ENCODE measurements at places on chromosomes 11 and 22.

DNA sequence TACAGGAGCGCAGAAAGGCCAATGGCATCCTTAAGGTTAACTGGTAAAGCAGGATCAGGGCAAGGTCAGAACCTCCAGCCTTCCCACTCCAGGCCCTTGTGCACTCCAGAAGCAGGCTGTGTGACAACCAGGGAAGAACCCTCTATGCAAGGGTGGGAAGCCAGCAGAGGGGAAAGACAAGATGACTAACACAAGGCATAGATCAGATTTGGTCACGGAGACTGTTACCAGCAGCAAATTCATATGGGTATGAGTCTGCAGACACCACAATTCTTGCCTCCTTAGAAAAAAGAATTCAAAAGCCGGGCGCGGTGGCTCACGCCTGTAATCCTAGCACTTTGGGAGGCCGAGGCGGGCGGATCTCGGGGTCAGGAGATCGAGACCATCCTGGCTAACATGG, 39.8 kb upstream of the MTNR1B start:
- no peak overlapping the region for H3K4me3 ChIP-seq
- DNase-seq, result no peak
- H3K4me1 ChIP-seq, result no peaks in the 10 kb centered on the region
- H3K27ac ChIP-seq, result no peak overlapping the region
- H3K27me3 ChIP-seq, result no peaks in the 10 kb centered on the region

- no peak overlapping the region for H3K27ac ChIP-seq
- no peaks in the 10 kb centered on the region for H3K27me3 ChIP-seq
- DNase-seq, result no peak
- no peaks in the 10 kb centered on the region for H3K36me3 ChIP-seq
- no peak overlapping the region for H3K4me3 ChIP-seq
Observed at GRCh38 chr11:97430877-97431276, 1041.1 kb downstream of the JRKL start.

DNA sequence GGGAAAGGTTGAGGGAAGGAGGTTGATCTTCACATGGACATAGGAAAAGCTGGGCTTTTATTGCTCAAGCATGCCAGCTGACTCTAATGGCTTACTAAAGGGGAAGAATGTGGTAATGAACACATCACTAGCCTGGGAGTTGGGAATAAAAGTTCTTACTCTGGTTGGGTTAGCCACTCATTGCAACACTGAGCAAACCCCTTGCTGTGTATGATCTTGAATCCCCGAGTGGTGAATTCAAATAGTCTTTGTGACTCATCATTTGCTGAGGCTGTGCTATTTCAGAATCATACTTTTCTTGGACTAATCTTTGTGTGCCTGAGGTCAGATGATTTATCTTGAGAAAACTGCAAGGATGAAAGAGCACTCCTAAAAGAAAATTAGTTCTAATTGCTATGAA, 304.1 kb upstream of the ANO5 start:
- H3K27ac ChIP-seq, result no peak overlapping the region
- no peak overlapping the region for H3K4me3 ChIP-seq
- DNase-seq, result no peak
- no peaks in the 10 kb centered on the region for H3K4me1 ChIP-seq
- no peaks in the 10 kb centered on the region for H3K27me3 ChIP-seq
- H3K36me3 ChIP-seq, result no peaks in the 10 kb centered on the region

GRCh38 chr11:27241311-27242122, 121.5 kb downstream of the CCDC34 start:
- no peak overlapping the region for H3K27ac ChIP-seq
- no peaks in the 10 kb centered on the region for H3K27me3 ChIP-seq
- DNase-seq, result no peak
- no peak overlapping the region for H3K4me3 ChIP-seq

- no peak overlapping the region for H3K4me3 ChIP-seq
- no peak overlapping the region for H3K27ac ChIP-seq
- DNase-seq, result no peak
Observed at GRCh38 chr22:25775531-25775930, 33.5 kb downstream of the MYO18B start.

GRCh38 chr11:119880143-119880542, 151.1 kb upstream of the NECTIN1 start:
- H3K27ac ChIP-seq, result no peak overlapping the region
- no peak overlapping the region for H3K4me3 ChIP-seq
- H3K27me3 ChIP-seq, result peaks cover 25% of the 10 kb centered on the region
- no peak for DNase-seq

DNA sequence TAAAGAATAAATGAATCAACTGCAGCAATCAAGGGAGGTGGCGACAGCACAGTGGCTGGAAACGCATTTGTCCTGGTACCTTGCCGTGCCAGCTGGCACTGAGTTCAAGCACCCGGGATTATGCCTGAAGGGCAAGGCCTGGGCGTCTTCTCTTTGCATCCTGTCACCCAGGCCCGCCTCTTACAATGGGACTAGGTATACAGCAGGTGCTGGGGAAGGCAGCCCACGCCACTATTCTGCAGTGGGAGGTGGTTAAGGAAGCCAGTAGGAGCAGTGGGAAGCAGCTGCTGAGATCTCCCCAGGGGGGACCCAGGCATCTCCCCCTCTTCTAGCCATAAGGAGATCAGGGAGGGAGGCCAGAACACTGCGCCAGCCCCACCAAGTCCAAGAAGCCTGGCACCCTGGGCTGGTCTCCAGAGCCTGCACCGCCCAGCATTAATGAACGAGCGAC, 15.3 kb upstream of the BAIAP2L2 start:
- no peaks in the 10 kb centered on the region for H3K36me3 ChIP-seq
- H3K4me1 ChIP-seq, result no peaks in the 10 kb centered on the region
- no peak overlapping the region for H3K27ac ChIP-seq

- DNase-seq, result no peak
- no peaks in the 10 kb centered on the region for H3K36me3 ChIP-seq
- H3K4me3 ChIP-seq, result no peak overlapping the region
- H3K4me1 ChIP-seq, result no peaks in the 10 kb centered on the region
- H3K27ac ChIP-seq, result no peak overlapping the region
- H3K27me3 ChIP-seq, result no peaks in the 10 kb centered on the region
Observed at GRCh38 chr11:18927550-18928322, 11.5 kb downstream of the MRGPRX1 start.
